ENCODE measurements at places on chromosomes 16 and 17.

DNA sequence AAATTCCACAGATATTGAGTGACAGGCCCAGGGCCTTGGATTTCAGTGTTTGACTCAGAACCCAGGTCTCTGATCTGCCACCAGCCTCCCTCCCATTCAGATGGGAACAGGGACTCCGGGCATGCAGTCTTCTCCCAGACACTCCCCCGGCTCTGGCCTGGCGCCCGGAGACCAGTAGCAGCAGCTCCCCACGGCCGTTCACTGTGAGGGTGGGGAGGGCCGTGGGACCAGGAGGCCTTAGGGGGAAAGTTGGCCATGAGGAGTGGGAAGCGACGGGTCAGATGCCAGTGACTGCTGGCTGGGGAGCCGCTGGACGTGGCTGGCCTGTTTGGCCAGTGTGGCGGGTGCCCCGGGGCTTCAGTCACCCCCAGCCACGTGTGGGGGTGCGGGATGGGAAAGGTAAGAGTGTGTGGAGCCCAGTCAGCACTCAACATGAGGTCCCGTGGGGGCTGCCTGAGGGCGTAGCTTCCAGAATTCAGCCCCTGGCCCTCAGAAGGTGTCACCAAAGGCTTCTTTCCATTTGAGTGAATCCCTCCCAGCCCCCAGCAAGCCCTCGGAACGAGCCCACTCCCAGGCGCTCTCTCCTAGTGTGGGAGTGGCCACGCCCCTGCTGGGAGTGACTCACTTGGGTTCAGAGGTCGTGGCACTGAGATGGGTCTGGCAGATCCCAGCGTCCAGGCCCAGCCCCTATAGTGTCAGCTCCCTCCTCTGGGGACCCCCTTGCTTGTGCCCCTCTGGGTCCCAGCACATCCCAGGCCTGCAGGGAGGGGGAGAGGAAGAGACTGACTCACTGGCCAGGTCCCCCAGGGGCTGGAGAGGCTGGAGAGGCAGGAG is 309.4 kb downstream of the SEC14L1 start:
- DNase-seq = no peak

- DNase-seq = no peak
Observed at GRCh38 chr16:3690980-3691720, 26.2 kb downstream of the TRAP1 start.

DNA sequence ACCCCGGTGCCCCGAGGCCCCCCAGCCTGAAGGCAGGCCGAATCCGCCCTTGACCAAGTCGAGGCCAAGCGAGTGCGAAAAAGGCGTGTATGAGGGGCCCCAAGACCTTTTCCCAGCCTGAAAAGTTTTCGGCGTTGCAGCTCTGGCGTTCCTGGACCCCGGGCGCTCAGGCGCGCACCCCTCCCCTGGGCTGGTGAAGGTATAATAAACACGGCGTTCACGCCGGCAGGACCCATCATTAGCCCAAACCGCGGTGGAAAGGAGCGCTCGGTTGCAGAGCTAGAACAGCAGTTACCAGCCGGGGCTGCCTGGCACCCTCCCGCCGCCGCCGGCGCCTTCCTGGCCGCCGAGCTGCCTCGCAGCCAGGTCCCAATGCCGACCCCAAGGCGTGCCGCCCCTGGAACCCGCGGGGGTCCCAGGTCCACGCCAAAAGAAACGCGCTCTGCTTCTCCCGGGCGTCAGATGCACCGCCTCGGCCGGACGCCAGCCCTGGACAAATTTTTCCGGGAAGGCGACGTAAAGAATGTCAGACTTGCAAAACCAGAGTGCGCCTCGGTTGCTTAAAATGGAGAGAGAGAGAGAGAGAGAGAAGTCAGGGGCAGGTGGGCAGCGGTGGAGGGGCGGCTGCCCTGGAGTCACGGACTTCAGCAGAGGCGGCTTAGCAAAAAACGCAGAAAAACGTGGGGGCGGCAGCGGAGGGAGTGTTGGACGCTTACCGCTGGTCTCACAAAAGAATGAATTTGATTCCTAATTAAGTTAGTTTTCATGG is 11.5 kb upstream of the FOXF1 start:
- no peak for DNase-seq

GRCh38 chr16:70701998-70702397 is 16.1 kb upstream of the MTSS2 start:
- DNase-seq = no peak
